ENCODE measurements at places on chromosomes 6 and 20.
A peak's percentile ranks its signal among the peaks of the same experiment; 100 is the strongest.

GRCh38 chr6:10375391-10375969, 39.4 kb downstream of the TFAP2A start:
- DNase-seq, result no peak

- DNase-seq, result no peak
These were observed 118.7 kb upstream of the GJE1 start for GRCh38 chr6:142013875-142014495.

- DNase-seq, result no peak
These were observed 177.6 kb downstream of the PLCB1 start for GRCh38 chr20:8309634-8310033.

DNA sequence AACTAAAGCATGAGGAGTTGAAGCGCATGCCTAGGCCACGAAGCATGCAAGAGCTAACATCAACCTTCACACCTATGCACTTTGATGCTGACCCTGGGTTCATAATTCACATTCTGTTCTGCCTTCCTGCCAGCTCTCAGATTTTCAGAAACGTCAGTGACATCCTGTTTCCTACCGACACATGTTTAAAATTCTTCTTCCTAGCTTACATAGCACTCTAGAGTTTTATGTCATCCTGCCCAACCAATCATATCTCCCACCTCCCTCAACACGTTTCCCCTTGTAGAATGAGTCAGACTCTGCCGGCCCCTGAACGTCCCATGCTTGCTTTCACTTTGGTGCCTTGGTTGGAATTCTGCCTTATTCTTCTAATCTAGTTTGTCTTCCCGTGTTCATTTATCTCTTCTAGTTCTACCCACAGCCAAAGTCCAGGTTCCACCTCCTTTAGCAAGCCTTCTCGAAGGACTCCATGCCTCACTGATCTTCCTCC, 97.2 kb upstream of the MAP7 start:
- DNase-seq, result no peak

GRCh38 chr6:114733596-114733995, 390.8 kb upstream of the HS3ST5 start:
- DNase-seq, result no peak

GRCh38 chr6:5159162-5159561, 74.0 kb downstream of the PPP1R3G start:
- DNase-seq, result no peak

DNA sequence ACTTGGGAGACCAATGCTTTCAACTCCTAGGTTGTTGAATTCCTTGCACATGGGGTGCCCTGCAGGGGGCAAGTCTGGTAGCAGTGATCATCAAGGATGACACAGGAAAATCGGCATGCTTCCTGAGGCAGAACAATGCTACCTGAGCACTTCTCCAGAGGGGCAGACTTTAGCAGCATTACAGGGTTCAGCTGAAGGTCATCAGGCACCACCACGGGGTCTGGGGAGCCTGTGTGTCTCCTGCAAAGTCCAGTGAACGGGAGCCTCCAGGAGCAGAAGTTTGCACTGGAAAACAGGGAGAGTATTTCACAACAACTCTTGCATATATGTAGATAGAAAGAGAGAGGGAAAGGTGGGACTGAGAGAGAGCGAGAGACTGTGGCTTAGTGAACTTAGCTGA, 10.2 kb downstream of the VSX1 start:
- no peak for DNase-seq

DNA sequence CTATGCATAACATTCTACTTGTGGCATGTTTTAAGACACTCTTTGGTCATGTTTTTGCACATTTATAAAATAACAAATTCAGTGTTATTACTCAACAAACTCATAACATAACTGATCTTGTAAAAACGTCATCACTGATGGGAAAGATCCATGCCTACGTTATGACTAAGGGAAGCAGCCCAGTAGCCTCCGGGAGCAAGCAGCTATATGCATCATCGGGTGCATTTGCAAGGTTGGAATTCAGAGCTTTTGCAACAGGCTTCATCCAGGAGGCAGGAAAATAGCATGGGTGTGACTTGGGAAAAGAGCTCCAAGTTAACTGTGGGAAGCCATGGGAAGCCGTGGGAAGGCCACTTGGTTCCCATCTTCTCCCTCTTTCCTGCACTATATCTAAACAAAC, 271.6 kb upstream of the SGK1 start:
- DNase-seq, result no peak

- peak; percentile 75 for DNase-seq
These were observed 5.9 kb downstream of the TMEM63B start for GRCh38 chr6:44133003-44133931.

GRCh38 chr6:167934426-167934864, 63.0 kb upstream of the KIF25 start:
- DNase-seq, result no peak

DNA sequence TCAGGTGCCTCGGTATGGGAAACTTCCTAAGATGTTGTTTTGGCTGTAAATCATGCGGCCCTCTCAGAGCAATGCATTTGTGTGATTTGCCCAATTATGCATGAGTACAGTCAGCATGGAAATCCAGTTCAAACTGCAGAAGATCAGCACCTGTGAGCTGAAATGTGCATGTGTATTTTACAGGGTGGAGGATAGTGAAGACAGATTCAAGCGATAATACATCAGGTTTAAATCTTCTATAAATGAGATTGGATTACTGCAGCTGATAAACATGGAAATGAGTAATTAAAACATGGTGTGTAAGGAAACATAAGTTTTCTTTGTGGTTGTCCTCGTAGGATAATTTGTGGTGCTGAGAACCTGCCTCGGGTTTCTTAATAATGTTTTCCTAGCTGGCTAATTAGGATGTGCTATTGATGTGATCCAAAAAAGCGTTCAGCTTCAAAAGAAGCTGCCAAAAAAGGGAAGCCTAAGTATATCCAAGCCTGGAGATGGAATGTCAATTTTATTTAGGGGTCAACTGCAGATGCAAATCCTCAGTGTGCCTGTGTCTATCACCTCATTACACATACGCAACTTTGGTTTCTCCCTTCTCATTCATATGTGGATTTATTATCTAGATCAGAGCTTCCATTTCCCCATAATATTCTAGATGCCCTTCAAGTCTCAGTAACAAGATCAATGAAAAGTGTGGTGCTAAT, 117.1 kb upstream of the CCDC28A start:
- DNase-seq, result no peak

GRCh38 chr6:28353981-28354676, 4.4 kb downstream of the ZKSCAN3 start:
- DNase-seq, result peak; percentile 54

- no peak for DNase-seq
These were observed 103.1 kb downstream of the HIVEP2 start for GRCh38 chr6:142841915-142842314.

DNA sequence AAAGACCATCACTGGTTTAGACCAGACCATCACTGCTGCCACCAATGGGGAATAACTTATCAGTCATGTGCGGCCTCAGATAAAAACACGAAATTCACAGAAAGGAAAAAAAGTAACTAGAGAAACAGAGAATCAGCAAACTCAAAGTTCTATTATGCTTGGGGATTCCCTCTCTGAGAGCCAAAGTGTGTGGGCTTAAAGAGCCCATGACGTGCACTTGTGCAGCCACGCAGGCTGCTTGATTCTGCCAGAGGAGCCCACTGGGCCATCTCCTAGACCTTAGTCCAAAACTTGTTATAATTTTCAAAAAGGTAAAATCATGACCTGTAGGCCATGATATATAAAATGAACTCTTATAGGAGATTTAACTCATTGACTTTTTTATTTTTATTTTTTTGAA, 15.2 kb downstream of the RAB44 start:
- no peak for DNase-seq

DNA sequence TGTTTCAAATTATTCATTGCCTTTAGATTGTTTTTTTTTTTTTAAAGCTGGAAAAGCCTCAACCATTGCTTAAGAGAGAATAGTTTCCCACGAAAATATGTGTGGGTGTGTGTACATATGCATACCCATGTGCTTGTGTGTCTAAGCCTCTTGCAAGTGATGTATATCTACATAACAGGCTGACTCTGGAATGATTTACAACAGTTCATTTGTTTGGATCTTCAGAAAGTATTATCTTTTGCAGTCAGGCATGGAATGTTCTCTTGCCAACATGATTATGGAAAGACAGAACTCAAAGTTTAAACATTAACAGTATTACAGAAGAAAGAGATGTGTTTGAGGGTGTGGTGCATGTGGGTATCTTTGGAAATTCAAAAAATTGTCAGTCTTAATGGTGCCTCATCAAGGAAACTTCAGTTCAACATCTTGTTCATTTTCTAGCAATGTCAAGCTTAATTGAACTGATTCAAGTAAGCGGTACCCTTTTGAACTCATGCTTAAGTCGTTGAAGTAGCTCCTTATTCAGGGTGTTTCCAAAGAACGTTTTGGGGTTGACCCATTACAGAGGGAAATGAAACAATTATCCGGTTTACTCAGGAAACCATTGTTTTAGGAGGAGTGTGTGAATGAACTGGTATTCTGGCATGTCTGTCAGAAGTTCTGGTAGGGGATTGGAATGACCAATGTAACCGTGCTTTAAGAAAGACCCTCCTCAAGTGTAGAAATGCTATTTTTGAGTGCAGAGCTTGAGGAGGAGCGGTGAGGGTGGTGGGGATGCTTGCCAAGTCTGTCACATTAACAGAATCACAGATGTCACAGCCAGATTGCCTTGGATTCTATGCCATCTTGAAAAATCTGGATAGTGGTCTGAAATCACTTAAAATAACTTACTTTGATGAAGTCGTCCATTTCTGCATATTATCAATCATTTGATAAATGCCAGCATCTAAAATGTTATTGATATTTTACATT, 60.3 kb downstream of the ADGRG6 start:
- DNase-seq, result no peak

- no peak for DNase-seq
These were observed 42.5 kb upstream of the ARMC2 start for GRCh38 chr6:108805611-108806167.

- no peak for DNase-seq
These were observed 23.1 kb downstream of the VPS52 start for GRCh38 chr6:33248643-33248931.

DNA sequence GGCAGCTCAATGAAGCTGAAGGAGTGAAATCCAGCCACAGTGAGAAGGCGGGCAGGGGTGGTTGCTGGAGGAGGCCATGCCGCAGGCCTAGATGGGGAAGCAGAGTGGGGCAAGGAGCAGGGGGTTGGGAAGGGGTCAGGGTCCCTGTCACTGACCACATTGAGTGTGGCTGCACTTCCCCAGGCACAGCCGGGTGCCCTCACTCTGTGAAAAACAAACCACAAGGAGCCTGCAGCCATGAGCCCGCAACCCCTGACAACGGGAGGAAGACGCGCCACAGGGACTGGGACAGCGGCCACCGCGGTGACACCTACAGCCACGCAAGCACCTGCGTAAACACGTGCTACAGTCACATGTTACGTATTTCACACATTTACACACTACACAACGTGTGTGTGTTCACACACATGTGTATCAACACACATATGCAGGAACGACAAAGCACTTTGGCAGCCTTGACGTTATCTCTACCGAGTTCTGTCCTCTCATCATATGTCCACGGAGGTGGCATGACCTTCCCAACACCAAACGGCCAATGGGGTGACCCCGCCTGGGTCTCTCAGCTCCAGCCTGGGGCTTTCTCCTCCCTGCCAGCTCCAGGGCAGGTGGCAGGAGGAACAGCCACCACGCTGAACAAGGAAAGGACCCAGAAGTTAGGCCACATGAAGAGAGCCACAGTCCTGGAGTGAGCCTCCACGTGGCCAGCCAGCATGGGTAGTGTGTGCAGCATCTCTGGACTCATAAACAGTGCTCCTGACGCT, 137.6 kb upstream of the RPS6KA2 start:
- no peak for DNase-seq

- no peak for DNase-seq
These were observed 69.5 kb downstream of the LRFN2 start for GRCh38 chr6:40517654-40518053.

DNA sequence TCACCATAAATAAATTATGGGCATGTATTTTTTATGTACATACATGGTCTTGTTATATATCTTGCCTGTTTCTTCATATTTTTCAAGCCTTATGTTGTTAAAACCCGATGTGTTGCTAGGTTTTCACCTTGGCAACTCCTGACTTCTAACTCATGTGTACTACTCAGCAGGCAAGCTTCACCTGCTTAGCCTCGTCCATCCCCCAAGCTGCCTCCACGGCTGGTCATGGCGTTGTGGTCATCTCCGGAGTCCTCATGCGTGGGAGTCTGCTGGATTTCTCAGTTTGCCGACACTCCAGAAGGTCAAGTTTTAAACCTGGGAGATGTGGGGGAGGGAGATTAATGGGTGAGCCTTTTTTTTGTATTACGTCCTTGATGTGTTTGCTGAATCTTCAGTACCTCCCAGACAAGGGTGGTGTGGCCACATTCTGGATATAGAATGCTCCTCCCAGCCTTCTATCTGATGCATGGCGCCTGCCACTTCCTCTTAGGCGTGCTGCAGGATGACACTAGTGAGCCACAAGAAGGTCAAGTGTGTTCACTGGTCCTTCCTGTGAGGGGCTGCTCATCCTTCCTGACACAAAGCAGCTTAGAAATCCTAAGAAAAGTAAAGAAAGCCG, 26.6 kb upstream of the EDN3 start:
- DNase-seq, result no peak

DNA sequence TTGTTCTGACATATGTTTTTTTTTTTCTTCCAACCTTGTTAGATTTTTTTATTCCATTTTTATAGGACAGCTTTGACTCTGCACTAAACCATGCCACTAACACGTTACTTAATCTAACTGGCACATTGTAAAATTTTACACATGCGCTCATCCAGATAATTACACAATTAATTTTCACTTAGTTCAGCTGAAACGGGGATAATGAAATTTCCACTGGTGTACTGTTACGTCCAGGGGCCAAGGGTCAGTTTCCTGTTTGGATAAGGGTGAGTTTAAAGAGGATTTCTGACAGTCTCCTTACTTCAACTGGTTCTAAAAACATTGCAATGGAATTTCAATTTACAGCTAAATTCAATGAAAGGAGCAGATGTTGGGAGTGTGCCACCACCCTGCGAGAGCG, 221.8 kb upstream of the CEP162 start:
- DNase-seq, result no peak

DNA sequence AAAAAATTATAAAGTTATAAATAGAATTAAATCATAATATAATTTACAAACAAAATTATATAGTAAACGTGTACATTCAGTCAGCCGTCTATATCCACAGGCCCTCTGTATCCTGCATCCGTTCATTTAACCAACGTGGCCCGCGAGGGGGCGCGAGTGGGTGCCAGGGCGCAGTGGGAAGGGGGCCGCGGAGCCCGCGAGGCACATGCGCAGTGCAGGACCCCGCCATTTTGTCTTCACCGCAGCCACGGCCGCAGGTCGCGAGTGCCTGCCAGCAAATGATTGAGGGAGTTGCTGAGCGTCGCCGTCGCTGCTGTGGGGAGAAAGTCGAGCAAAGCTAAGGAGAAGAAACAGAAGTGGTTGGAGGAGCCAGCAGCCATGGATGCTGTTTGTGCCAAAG, 53.4 kb upstream of the ECI2 start:
- no peak for DNase-seq

All from dorsolateral prefrontal cortex (tissue), 122 donors.